NCI-H774 (cell line): ENCODE measurements at places on chromosomes 7 and 10.

- no peak for DNase-seq
Observed at GRCh38 chr7:21884496-21884895, 61.2 kb downstream of the CDCA7L start.

DNA sequence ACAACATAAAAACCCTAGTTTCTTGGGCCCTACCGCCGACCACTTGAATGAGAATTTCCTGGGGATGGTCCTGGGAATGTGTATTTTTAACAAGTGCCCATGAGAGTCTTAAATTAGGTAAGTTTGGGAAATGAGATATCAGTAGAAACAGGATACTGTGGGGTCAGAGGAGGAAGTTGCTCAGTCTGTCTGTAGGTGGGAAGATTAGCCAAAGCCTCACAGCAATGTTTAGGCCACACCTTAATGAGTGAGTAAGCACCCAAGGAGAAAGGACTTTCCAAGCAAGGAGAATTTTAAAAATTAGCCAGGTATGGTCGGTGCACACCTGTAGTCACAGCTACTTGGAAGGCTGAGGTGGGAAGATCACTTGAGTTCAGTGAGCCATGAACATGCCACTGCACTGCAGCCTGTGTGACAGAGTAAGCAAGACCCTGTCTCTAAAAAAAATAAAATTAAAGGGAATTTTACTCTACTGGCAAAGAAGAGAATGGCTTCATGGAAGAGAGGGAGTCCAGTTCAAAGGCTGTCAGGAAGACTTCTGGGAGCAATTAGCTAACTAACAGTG lies 31.9 kb downstream of the PAPSS2 start:
- DNase-seq: no peak

DNA sequence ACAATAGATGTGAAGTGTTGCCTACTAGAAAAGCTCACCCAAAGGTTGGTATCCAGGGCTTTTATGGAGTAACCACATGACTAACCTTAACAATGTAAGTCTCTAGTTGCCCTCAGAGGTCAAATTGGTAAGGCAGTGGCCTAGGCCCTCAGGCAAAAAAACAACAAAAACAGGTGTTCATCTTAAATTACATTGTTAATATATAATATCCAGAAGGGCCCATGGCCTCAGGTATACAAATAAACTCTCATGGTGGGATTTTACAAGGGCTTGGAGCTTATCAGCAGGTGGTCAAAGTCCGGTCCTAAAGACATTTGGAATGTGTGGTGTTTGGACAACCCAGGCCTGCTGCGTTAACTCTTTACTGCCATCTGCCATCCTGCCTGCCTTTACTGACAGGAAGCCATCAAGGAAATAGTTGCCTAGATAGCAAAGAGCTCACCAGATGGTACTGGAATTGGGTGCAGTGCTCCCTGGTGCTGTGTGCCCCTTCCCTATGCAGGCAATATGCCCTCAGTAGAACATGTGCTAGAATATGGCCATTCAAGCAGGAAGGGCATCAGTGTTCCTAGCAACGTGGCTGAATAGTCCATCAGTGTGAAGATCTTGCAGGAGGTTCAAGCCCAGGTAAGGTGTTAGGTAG lies 36.2 kb downstream of the TOMM7 start:
- no peak for DNase-seq

- no peak for DNase-seq
Observed at GRCh38 chr10:86758189-86759072, 2.0 kb downstream of the BMPR1A start.

DNA sequence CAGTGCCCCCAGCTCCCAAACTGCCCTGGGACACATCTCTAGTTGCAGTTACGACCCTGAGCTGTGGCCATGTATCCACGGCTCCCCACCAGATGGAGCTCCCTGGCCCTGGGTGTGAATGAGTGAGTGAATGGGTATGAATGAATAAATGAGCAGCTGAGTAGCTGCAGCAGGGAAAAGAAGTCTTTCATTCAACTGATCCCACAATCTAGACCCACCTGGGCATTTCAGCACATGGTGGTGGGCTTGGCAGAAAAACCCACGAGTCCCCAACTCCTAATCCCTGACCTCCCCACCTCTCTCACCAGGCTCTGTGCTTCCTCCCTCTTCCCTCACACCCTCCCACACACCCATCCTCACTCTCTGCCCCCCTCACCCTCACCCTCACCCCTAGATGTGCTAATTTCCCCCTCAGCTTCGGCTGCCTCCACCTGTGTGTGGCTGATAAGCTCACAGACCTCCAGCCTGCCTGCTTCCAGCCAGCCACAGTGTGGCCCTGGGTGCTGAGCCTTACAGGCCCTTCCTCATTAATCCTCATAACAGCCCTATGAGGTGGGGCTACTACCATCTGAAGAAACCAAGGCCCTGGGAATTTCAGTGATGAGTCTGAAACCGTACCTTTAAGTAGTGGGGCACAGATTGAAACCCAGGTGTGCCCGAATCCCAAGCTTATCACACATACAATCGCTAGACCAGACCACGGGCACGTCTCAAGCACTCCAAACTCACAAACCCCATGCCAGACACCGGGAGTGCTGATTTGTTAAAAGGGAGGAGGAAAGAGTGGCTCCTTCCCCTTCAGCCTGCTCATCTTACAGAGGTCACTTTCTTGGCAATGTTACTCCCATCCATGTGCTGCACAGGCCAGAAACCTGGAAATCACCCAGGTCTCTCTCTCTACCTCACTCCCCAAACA lies 2.2 kb upstream of the ATP6V1F start:
- DNase-seq: no peak

- no peak for DNase-seq
Observed at GRCh38 chr7:38840736-38841460, 68.1 kb downstream of the VPS41 start.

- no peak for DNase-seq
Observed at GRCh38 chr10:77500754-77501151, 136.9 kb downstream of the KCNMA1 start.

DNA sequence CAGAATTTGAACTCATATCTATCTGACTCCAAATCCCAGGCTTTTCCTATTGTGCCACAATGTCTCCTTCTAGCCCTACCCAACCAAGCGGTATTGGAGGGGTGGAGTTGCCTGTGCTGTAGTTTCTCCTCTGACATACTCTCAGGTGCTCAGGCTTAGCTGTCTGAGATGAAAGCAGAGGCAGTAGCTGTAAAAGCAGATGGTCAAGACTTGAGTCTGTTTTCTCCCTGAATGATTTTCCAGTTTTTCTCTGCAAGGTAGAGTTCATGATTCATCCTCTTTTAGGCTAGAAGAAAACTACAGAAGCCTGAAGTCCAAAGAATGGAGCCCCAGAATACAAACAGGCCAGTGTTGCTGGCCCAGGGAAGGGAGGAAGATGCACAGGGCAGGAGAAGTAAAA lies 130.0 kb downstream of the PDE1C start:
- DNase-seq: no peak

DNA sequence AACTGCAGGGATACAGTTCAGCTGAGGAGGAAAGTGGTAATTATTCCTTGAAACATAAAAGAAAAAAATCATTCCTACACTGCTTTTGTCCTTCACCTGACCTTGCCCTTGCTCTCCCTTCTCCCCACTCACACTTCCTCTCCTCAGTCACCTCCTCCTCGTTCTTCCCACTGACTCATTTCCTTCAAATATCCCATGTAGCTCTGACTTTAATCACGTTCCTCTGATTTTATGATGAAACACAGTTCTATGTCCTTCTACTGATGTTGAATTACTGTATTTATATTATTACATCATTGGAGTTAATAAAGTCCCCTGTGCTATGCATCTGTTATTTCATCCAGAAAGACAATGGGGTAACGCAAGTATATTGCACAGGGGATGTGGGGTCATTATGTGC lies 575.6 kb downstream of the POM121L12 start:
- DNase-seq: no peak

- peak; percentile 26 for DNase-seq
Observed at GRCh38 chr7:26090927-26091519, 61.0 kb upstream of the NFE2L3 start.

- DNase-seq: no peak
Observed at GRCh38 chr10:72759584-72759983, 67.6 kb downstream of the MCU start.

GRCh38 chr10:8439040-8439439 lies 384.6 kb downstream of the GATA3 start:
- DNase-seq: no peak

- peak; percentile 9 for DNase-seq
Observed at GRCh38 chr7:5702876-5703571, 78.4 kb downstream of the RNF216 start.

- DNase-seq: no peak
Observed at GRCh38 chr10:106308284-106308683, 856.2 kb downstream of the SORCS1 start.

DNA sequence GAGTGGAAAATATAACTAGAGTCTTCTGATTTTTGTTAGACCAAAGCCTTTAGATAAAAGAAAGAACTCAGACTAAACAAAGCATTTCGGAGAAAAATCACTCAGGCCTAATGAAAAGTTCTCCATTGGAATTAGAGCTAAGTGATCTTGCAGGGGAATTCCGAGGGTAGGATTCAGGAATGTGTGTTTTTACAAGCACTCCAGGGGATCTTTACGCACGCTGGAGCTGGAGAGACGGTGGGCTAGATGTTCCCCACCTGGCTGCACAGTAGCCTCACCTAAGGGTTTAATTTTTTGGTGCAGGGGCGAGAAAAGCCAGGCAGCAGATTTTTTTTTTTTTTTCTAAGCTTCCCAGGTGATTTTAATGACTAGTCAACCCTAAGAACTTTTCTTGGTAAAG lies 7.9 kb upstream of the PAPSS2 start:
- DNase-seq: no peak

- DNase-seq: no peak
Observed at GRCh38 chr10:34217524-34217923, 597.6 kb downstream of the PARD3 start.

- DNase-seq: no peak
Observed at GRCh38 chr10:86900955-86901354, 56.5 kb downstream of the MMRN2 start.

DNA sequence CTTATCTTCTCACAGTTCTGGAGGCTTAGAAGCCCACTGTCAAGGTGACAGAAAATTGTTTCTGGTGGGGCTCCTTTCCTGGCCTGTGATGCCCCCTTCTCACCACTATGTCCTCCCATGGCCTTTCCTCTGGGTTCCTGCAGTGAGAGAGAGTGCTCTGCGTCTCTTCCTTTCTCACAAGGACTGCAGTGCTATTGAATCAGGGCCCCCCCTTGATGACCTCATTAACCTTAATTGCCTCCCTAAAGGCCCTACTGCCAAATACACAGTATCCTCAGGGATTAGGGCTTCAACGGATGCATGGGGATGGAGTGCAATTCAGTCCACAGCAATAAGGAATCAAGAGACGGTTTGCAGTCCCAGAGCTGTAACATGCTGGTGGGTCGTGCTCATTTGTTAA lies 82.0 kb upstream of the GRB10 start:
- no peak for DNase-seq

DNA sequence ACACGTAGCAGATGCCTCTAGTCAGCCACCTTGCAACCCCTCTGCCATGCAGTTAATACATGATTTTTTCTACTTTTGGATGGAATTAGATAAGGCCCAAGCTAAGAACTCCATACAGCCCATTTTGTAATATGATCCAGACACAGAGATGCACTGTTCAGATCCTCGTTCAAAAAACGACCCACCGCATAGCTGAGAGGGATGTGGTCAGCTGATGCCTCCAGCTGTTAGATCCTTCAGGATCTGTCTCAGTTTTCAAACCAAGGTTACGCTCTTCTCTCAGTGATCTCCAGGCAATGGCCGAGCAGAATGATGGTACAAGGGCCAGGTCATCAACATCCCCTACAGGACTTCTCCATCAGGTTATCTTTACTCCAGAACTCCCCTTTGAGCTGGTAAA lies 881.7 kb upstream of the C7orf33 start:
- no peak for DNase-seq

DNA sequence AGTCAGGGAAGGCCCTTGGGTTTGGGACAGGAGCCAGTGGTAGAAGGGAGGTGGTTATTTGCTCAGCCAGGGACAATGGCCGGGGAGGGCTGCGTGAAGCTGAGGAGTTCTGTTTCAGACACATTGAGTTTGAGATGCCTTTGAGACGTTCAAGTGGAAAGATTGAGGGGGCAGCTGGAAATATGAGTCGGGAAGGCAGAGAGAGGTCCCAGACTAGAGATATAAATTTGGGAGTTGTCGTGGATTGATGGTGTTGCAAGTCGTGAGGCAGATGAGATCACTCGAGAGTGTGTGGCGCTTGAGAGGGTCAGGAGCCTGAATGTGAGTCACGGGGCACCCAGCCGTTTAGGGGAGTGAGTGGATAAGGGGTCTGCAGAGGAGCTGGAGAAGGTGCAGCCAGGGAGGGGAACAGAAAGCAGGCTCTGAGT lies 73.3 kb downstream of the ZMIZ1 start:
- no peak for DNase-seq

DNA sequence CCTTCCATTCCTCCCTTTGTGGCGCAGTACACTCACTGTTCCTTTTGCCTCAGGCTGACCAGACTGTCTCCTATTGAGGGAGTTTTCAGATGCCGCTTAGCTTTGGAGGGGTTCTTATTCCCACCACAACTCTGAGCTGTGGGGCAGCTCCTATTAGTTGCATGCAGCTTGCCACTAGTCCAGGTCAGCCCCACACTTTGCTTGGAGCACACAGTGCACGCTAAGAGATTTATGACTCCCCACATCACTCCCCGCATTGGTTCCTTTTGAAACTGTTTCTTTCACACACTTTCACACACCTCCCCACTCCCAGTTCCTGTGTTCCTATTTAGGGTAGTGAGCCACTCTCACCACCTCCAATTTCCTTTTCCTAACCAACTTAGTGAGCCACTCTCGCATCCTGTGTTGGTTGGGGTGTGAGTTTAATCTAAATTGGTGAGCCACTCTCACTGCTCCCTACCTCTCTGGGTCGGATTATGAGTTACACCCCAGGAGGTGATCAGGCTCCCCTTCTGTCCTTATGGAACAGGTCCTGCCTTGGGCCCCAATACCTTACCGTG lies 10.4 kb upstream of the ZNF485 start:
- DNase-seq: no peak

DNA sequence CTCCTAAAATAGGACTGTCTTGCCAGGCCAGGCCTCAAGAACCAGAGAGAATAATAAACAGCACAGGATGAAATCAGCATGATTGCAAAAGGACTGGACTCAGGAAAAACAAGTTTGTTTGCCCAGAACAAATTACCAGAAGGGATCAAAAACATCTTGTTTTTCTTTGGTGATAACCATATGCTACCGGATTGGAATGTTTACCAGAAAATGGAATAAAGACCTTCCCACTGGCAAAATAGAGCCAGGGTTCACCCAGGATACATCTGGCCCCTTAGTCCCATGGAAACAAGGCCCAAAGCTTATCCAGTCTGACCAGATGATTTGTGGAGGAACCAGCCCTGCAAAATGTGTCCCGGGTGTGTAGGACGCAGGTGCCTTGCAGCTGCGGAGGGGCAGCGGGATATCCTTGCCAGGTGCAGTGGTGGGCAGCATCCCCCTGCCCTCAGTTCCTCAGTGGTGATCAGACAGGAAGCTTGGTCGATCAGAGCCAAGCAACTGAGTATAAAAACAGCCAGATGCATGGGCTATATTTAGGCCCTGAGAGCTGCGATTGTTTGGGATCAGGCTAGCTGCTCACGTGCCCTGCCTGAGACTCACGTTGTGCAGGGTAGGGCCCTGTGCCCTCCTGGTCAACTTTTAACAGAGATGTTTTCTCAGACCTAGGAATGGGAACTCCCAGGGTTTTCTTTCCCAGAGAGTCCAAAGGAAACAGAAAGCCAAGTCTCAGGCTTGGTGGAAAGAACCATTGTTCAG lies 4.6 kb upstream of the ZNF22 start:
- DNase-seq: no peak

- DNase-seq: peak; percentile 45
Observed at GRCh38 chr10:72834183-72834825, 59.2 kb upstream of the OIT3 start.
